ENCODE measurements at places on chromosomes 1 and 21.

DNA sequence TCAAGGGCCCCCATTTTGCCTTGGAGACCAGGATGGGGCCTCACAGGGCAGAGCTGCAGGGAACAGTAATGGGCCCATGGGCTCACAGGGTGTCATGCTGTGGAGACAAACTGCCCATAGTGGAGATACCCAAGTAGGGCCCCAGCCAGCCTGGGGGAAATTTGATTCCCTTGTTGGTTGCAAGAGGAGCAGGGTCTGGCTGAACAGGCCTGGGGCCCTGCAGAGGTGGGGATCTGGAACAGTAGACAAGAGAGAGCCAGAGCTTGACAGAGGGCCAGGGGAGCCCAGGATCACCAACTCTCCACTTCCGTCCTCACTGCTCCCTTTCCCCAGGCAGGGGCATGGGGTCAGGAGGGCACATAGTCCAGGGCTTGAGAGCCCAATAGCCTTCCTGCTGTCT is 8.7 kb downstream of the S100B start:
- no peak for DNase-seq

DNA sequence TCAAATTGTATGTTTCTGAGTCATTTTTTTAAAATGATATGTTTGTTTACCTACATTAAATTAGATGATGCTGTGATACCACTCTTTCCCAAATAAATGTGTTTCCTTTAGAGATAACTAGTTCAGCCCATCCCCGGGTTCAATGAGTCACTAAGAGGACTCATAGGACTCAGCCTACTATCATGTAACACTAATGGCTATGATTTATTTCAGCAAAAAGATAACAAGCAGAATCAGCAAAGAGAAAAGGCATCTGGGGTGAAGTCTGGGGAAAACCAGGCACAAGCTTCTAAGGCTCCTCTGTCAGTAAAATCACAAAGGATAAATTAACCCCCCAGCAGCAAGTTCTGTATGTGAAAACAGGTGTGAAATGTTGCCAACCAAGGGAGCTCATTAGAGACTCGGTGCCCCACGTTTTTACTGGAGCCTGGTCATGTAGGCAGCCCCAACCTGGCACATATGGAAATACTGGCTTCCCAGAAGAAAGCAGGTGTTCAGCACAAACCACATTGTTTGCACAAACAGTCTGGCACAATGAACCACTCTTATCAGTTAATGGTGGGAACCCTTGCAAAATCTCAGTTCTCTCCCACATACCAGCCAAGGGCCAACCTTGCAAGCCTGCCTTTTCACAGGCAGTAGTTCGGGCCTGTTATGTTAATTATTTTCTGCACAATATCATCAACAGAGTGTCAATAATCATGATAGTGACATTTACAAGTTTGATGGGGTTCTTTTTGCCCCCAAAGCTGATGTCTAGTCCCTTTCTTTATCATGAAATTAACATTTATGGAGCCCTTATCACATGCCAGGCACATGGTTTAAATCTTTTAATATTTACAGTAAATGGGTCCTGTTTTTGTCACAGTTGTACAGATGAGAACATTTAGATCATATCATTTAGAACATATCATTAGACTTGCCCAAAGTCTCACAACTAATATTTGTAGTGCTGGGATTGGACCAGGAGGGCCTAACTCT is 23.1 kb upstream of the CNN3 start:
- DNase-seq = no peak

- no peak for DNase-seq
Measured at GRCh38 chr1:112783059-112783458, 67.9 kb upstream of the PPM1J start.

- no peak for DNase-seq
Measured at GRCh38 chr21:45002381-45003204, 62.8 kb downstream of the SLX9 start.

GRCh38 chr1:212953321-212953720 is 3.0 kb downstream of the VASH2 start:
- DNase-seq = no peak

- DNase-seq = no peak
Measured at GRCh38 chr1:2583331-2583791, 3.2 kb upstream of the PRXL2B start.

DNA sequence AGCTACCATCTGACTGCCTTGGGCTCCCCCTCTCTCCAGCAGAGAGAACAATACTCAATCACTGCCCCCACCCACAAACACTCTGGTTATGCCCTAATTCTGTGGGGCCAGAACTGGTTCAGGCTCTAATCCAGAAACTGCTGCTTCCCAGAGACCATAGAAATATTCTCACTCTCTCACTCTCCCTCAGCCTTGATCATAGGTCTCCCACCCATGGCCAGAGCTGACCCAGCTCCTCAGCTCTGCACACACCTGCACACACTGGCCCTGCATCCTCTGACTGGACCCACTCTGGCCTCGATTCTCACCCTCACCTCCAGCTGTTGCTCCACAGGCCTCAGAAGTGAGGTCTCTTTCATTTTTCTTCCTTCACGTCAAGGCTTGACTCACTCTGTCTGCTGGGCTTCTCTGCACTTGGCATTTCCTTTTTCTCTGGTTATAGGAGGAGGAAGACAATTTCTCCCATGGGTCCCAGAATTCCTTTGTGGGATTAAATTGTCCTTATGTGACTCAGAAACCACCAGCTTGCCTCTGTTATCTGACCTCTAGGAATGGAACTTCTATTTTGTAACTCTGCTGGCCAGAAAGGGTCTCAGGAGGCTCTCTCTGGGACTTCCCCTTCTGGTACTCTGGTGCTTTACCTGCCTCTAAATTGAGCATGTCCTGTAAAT is 15.6 kb upstream of the ZMYM6 start:
- peak; percentile 98 for DNase-seq

DNA sequence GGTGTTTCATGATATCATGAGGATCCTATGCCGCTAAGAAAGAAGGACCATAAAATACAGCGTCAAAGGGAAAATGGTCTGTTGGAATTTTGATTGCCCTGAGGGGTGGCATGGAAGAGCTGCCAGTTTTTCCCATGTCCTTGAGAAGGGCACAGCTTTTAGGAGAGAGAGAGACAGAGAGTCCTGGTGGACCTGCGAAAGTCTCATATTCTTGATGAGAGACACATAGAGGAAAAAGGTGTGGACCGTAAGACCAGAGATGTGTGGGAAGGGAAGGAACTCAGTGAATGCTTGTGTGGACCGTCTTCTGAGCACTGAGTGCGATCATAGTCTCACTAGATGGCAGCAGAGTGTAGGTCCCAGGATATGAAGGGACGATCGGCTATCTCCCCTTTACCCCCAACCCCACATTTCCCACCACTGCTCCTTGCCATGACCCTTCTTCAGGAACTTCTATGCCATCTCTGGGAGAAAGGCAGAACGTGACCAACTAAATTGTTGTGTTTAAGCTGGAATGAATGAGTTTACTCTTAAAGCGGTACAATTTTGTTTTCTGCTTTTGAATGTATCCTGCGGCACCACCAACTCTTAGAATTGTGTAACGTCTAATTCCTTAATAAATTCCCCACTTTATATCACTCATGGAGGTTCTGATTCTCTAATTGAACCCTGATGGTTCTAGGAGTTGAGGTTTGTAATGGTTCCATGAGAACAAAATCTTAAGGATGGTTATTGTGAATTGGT is 117.7 kb downstream of the CTH start:
- peak; percentile 6 for DNase-seq

DNA sequence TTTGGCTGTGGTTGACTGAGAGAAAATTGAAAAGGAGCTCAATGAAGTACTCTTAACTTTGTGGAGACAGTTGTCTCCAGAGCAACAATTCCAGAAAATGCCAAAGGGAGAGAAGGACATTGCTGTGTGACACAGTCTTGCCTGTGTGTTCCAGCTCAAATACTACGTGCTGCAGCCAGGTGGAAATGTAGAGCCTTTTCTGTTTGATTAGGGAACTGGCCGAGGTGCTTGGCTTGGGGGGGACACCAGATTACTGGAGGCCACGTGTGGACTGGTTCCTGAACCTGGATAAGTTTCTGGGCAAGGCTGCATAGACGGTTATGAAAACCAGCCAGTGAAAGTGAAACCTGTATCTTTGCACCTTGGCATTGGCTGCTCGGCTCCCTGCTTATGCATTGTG is 217.9 kb downstream of the CTH start:
- no peak for DNase-seq

DNA sequence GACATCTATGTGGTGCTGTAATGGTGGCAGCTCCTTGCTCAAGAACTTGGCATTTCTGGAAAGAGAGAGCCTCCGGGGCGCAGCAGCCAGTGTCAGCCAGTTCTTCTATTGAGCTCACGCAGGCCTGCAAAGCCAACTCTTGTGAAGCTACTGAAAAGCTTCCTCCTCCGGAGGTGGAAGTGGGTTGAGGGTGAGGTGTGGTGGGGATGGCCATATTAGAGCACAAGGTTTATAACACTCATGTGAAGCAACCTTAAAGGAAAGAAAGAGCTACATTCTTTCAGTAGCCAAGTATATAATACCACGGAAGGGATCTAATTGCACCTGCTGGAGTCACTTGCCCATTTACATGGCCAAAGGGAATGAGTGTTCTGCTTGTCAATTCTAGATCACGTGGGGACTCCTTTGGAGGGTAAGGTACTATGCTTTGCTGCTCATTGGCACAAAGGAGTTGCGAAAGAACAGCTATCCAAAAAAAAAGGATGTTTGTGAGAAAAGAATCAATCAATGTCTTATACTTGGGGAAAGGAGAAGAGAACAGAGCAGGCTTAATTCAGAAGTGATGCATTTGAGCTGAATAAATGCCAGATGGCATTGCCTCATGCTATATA is 18.3 kb upstream of the MAP10 start:
- DNase-seq = no peak

GRCh38 chr1:201958348-201958747 is 3.0 kb downstream of the TIMM17A start:
- no peak for DNase-seq

- DNase-seq = no peak
Measured at GRCh38 chr1:177427811-177428210, 257.1 kb downstream of the BRINP2 start.

GRCh38 chr1:57959531-57960241 is 535.8 kb upstream of the DAB1 start:
- DNase-seq = no peak

- DNase-seq = no peak
Measured at GRCh38 chr1:160748878-160749269, 9.8 kb downstream of the SLAMF7 start.

DNA sequence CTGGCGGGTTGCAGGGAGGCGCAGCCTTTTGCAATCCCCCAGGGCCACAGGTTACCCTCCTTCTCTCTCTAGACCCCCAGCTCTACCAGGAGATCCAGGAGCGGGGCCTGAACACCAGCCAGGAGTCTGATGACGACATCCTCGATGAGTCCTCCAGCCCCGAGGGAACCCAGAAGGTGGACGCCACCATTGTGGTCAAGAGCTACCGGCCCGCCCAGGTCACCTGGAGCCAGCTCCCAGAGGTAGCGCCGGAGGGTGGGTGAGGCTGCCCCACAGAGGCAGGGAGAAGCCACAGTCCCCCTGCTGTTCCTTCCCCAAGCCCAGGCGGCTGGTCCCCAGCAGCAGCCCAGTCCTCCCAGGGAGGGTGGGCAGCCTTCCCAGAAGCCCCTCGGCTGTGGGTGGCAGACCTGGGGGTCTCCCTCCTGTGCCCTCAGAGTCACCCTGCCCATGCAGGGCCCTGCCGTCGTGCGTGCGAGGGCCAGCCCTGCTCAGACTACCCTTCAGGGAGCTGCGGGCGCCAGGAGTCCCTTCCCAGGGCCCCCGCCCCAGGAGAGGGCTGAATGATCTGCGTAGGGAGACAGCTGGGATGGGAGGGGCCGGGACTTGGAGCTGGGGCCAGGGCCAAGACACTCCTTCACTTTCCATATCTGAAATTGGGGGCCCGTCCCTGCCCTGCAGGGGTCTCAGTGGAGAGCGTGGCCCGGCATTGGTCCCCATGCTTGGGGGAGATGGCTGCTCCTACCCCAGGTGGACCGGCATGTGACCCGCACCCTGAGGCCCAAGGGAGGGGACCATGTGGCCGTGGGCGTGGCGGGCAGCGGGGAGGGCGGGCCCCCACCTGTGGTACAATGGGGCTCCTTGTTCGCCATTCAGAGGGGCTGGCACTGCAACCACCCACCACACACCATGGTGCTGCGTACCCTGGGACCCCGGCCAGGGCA is 12.9 kb downstream of the ARHGEF16 start:
- DNase-seq = no peak

DNA sequence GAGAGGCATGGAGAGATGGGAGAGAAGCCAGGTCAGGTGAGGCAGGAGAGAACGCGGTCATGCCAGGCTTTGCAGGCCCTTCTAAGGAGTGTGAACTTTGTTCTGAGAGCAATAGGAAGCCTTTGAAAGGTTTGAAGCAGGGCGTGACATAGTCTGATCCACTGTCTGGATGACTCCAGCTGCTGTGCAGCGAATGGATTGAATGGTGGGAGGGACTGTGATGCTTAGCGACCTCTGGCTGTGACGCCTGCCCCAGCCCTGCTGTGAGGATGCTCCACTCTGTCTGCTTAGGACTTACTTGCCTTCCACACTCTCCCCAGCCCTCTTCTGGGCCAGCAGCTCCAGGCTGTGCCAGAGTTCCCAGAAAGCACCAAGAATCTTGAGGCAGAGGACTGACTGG is 41.8 kb upstream of the POU3F1 start:
- DNase-seq = no peak

- DNase-seq = no peak
Measured at GRCh38 chr1:9345922-9346321, 53.2 kb downstream of the SPSB1 start.

DNA sequence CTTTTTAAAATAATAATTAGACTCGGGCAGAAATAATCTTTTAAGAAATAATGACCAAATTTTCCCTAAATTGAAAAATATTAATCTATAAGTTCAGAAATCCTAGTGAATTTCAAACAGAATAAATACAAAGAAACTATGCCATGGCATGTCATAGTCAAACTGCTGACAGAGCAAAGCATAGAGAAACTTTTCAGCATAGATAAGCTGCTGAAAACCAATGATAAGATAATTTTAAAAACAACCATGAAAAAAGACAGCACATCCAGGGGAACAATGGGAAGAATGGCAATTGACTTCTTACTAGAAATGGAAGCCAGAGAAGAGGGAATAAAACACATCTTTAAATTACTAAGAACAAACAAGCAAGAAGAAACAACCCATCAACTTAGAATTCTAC is 19.8 kb downstream of the CD1D start:
- DNase-seq = no peak

DNA sequence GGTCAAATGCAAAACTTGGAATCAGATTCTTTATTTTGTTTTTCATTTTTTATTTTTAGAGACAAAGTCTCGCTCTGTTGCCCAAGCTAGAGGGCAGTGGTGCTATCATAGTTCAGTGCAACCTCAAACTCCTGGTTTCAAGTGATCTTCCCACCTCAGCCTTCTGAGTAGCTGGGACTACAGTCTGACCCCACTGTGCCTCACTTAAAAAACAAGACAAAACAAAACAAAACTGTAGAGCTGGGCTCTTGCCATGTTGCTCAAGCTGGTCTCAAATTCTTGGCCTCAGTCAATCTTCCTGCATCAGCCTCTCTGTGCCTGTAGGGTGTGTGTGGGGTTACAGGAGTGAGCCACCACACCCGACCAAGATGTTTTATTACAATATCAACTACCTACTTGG is 396.0 kb upstream of the USP24 start:
- no peak for DNase-seq

- DNase-seq = no peak
Measured at GRCh38 chr21:31731056-31731856, 662 bp downstream of the SCAF4 start.

- DNase-seq = no peak
Measured at GRCh38 chr21:35179990-35180540, 131.0 kb upstream of the RUNX1 start.

Data from GM04503 (cell line).